ENCODE measurements at places on chromosomes 7 and 10. TPM values are rescaled to one million over a fixed set of nuclear protein-coding genes. Genes with fewer than 3 reads are reported as not detected.

DNA sequence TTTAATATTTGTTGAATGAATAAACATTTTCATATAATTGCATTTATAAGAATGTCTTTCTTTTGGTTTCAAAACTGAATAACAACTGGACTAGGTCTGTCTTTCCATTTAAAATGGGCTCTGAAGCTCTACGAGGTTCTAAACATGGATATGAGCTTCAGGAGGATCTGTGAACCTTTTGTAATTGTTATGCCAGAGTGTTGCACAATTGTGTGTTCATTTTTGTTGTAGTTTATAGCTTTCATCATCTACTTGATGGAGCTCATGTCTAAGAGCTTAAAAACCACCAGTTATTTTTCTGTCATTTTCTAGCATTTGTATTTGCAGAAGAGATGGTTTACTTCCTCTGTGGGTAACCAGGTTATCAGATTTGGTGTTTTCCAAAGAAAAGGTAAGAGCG, 265.7 kb upstream of the NPY start:
- no peak for DNase-seq
- H3K27me3 ChIP-seq = no peaks in the 10 kb centered on the region
- H3K4me1 ChIP-seq = no peaks in the 10 kb centered on the region
- no peak overlapping the region for H3K4me3 ChIP-seq

PAPSS2 gene
- total RNA-seq = 10.9 TPM

- H3K4me1 ChIP-seq = peaks cover 2% of the 10 kb centered on the region
- no peak for DNase-seq
- H3K27ac ChIP-seq = no peak overlapping the region
- no peaks in the 10 kb centered on the region for H3K36me3 ChIP-seq
- no peaks in the 10 kb centered on the region for H3K27me3 ChIP-seq
- H3K4me3 ChIP-seq = no peak overlapping the region
Observed at GRCh38 chr7:37181550-37181932, 267.1 kb downstream of the ELMO1 start.

DNA sequence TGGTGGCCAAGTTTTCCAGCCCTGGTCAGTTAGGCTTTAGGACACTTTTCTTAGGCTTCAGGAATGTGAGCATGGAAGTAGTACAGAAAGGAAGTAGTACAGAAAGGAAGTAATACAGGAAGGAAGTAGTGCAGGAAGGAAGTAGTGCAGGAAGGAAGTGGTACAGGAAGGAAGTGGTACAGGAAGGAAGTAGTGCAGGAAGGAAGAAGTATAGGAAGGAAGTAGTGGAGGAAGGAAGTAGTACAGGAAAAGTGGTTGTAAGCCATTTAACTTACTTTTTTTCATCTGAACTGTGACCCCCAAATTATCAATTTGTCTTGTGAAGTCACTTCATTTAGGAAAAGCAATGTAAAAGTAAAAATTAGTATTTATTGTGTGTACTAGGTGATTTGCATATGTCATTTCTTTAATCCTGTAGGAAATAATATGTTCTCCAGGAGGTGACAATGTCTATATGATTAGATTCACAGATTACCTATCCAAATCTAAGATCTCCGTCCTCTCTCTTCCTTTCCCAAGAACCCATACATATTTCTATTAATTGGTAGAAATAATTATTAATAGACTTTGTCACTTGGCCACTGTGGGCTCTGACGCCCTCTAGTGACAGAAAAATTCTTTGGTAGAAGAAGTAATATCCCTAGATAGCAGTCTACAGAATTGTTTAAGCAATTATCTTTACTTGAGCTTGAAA, 3.9 kb upstream of the FAS start:
- no peak overlapping the region for H3K4me3 ChIP-seq
- no peaks in the 10 kb centered on the region for H3K27me3 ChIP-seq
- no peaks in the 10 kb centered on the region for H3K36me3 ChIP-seq
- H3K4me1 ChIP-seq = peaks cover 5% of the 10 kb centered on the region
- peak; percentile 57 for DNase-seq

DNA sequence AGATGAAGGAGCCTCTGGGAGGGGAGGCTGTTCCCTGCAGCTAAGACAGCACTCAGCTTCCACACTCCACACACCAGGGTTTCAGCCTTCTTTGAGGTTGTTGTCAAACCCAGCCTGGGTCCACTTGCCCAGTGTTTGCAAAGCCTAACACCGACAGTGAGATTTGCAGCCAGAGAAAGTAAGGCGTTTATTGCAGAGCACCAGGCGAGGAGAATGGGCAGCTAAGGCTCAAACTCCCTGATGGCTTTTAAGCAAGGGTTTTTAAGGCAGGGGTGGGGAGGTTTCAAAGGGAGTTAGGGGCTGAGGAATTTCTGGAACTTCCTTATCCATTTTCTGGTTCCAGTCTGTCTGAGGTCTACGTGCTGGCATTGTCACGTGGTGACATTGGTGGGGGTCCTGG, 4.7 kb upstream of the ZNF775 start:
- H3K4me3 ChIP-seq = no peak overlapping the region
- H3K4me1 ChIP-seq = peaks cover 42% of the 10 kb centered on the region
- no peak overlapping the region for H3K27ac ChIP-seq
- DNase-seq = no peak

MGAM2 gene
- under 0.01 TPM for total RNA-seq

GRCh38 chr7:116277070-116277469, 66.7 kb downstream of the TES start:
- H3K27me3 ChIP-seq = no peaks in the 10 kb centered on the region
- peak; percentile 28 for DNase-seq
- peak overlapping the region; percentile 6 for H3K27ac ChIP-seq
- H3K4me3 ChIP-seq = no peak overlapping the region

DNA sequence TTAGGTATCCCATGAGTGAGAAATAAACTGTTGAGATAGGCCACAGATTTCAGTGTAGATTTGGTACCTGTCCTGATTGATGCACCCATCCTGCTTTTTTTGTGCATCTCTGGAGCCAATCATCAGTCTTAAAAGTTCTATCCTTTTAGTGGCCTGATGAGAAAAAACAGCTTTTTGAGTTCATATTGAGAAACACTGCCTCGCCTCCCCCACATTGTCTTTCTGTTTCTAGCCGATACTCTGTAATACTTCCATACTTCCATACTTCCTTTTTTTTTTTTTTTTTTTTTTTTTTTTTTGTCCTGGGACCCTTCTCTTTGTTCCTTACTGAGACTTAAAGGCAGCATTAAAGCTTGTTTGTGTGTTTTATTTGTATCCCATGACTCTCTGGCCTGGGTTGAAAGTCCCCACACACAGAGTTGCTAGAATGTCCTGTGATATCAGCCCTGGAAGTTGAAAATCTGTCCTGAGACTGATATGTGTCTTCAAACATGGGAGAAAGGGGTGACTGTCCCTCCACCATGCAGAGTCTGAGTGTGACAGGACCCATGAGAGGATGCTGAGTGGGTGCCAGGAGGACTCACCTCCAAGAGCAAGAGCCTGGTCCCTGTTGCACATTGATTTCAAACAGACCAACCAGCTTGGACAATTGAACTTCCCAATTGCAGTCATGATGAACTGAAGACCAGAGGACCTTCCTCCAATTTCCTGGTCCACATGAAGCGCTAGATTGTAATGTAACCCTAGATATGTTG, 5.7 kb downstream of the ZNF22 start:
- H3K27me3 ChIP-seq = no peaks in the 10 kb centered on the region
- H3K36me3 ChIP-seq = peaks cover 15% of the 10 kb centered on the region
- peaks cover 2% of the 10 kb centered on the region for H3K4me1 ChIP-seq

DNA sequence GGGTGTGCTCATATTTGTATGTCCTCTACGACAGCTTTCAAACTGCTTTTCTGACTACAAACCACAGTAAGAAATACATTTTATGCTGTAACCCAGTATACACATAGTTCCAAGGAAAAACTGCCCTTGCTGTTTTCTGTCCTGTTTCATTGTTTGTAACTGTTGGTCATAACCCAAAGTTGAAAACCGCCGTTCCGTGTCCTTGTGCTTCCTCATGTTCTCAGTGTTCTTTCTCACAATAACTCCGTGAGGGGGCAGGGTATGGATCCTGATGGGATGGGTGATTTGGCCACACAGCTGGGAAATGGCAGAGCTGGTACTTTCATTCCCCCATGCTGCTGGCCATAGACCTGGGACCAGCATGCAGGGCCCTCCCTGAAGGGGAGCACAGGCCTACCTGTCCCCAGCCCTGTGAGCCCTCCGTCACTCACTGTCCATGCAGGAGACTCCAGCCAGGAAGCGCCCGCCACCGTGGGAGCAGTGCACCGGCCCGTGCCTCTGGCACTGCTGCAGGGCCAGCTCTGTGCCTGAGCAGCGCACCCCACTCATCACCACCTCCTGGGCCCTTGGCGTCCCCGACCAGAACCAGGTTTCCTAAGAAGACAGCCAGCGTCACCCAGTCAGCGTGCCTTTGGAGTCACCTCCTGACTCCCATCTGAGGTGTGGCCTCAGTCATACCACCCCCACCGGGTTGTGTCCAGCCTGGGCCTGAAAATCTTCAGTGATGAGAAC, 12.7 kb downstream of the LOXL4 start:
- no peak for DNase-seq
- no peaks in the 10 kb centered on the region for H3K27me3 ChIP-seq
- peaks cover 16% of the 10 kb centered on the region for H3K4me1 ChIP-seq
- no peak overlapping the region for H3K27ac ChIP-seq

DNA sequence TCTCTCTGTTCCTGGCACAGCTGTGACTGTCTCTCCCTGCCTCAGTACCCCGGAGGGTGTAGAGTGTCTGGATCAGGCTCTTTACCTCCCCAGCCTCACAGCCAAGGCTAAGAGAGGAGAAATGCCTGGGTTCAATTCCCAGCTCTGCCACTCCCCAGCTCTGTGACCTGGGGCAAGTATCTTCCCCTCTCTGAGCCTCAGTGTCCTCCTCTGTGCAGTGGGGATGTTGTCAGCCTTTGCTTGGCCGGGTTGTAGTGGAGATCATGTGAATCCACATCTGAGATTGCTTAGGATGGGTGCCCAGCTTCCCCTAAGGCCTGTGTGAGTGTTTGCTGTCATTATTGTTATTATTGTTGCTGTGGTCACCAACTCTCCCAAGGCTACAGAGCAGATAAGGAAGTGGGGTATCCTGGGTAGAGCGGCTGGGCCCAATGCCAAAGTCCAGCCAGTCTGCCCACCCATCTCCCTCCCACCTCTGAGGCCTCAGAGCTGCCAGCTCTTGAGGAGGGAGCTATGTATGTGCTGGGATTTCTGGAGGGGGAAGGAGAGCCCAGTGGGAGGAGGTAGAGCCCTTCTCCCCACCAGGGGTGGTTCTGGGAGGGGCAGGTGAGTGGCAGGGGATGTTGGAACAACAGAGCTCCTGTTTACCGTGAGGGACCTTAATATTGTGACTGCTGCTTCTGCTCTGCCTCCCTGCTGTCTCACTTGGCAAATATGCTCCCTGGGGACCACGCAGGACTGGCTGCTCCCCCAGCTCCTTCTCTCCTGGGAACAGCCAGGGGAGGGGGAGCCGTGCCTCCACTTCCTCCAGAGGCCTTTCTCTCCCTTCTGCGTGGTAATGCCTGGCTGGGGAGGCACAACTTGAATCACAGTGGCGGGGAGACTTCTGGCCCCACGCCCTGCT, 170.5 kb downstream of the RPS24 start:
- H3K4me3 ChIP-seq = no peak overlapping the region
- H3K27me3 ChIP-seq = peaks cover 4% of the 10 kb centered on the region
- peaks cover 4% of the 10 kb centered on the region for H3K4me1 ChIP-seq
- no peak overlapping the region for H3K27ac ChIP-seq

- H3K36me3 ChIP-seq = no peaks in the 10 kb centered on the region
- H3K4me1 ChIP-seq = peaks cover 12% of the 10 kb centered on the region
- no peaks in the 10 kb centered on the region for H3K27me3 ChIP-seq
- DNase-seq = no peak
- no peak overlapping the region for H3K4me3 ChIP-seq
Observed at GRCh38 chr10:24554036-24554435, 169.7 kb downstream of the ARHGAP21 start.

LEP gene
- total RNA-seq = not detected

FRG2B gene
- total RNA-seq = not detected

DNA sequence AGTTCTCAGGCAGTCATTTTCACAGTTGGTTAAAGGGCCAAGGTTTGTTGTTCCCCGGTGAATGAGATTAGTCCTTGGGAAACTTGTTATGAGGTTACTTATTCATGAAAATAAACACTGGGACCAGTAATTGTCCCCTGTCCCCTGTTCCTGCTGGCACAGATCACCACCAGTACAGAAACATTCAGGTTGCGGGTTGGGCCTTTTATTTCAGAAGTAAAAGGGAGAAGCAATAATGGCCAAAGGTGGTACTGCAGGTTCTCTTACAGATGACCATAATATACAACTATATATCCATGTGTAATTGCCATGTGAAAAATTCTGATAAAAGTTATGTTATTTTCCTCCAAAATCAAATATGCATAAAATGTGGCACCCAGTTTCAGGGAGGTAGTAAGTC, 442.0 kb downstream of the SORCS1 start:
- DNase-seq = no peak
- H3K27ac ChIP-seq = no peak overlapping the region
- no peaks in the 10 kb centered on the region for H3K36me3 ChIP-seq
- no peaks in the 10 kb centered on the region for H3K4me1 ChIP-seq
- no peak overlapping the region for H3K4me3 ChIP-seq
- H3K27me3 ChIP-seq = no peaks in the 10 kb centered on the region

- peaks cover 16% of the 10 kb centered on the region for H3K27me3 ChIP-seq
- peak overlapping the region; percentile 80 for H3K27ac ChIP-seq
- peaks cover 81% of the 10 kb centered on the region for H3K4me1 ChIP-seq
Observed at GRCh38 chr7:73438547-73439409, 5.2 kb downstream of the FZD9 start.

DNA sequence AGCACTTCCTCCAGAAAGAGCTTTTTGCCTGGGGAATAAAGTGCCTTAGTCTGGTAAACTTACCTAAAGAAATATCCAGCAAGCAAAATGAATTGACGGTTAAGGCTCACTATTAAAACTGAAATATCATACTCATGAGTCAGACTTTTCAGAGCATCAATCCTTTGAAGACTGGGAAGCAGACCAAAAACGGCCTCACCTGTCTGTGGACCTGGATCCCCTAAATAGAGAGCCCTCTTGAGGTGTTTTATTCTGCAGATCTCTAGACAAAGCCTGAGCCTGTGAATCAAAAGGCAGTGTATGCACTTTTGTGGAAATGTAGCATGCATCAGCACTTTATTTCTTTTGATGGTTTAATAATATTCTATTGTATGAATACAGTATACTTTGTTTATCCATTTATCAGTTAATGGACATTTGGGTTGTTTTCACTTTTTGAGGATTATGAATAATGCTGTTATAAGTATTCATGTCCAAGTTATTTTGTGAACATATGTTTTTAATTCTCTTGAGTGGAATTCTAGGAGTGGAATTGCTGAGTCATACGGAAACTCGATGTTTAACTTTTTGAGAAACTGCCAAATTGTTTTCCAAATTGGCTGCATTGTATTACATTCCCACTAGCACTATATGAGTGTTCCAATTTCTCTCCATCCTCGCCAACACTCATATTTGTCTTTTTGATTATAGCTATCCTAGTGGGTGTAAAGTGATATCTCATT, 449.0 kb upstream of the IGFBP3 start:
- DNase-seq = peak; percentile 98
- H3K27ac ChIP-seq = peak overlapping the region; percentile 57
- no peaks in the 10 kb centered on the region for H3K4me1 ChIP-seq
- no peak overlapping the region for H3K4me3 ChIP-seq
- no peaks in the 10 kb centered on the region for H3K27me3 ChIP-seq

GRCh38 chr7:16354573-16354972, 66.8 kb downstream of the CRPPA start:
- H3K4me1 ChIP-seq = peaks cover 10% of the 10 kb centered on the region
- no peak overlapping the region for H3K4me3 ChIP-seq
- DNase-seq = no peak
- H3K27ac ChIP-seq = no peak overlapping the region
- no peaks in the 10 kb centered on the region for H3K36me3 ChIP-seq

NRCAM gene
- 17.5 TPM for total RNA-seq

SORBS1 gene
- 50.4 TPM for total RNA-seq

- no peaks in the 10 kb centered on the region for H3K36me3 ChIP-seq
- H3K27ac ChIP-seq = no peak overlapping the region
- DNase-seq = no peak
- H3K27me3 ChIP-seq = peaks cover 4% of the 10 kb centered on the region
- H3K4me1 ChIP-seq = peaks cover 7% of the 10 kb centered on the region
- no peak overlapping the region for H3K4me3 ChIP-seq
Observed at GRCh38 chr10:43204042-43204942, 62.6 kb downstream of the RASGEF1A start.
